ENCODE measurements at places on chromosomes 1 and 21.

DNA sequence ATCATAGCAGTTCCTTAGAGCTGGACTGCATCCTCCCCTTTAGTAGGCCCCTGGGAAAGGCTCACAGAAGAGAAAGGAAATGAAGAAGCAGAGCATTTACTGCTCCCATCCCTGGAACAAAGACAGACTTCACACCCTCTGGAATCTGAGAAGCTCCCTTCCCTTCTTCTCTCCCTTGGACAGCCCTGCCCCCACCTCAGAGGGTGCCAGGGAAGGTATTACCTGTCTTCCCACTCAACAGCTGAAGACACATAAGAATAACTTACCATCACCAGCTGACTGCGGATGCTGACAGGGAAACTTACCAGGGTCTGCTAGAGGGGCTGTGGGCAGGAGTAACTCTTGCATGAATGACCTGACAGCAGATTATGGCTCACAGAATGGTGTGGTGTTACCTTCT, 14.1 kb upstream of the FAAH start:
- DNase-seq = no peak

GRCh38 chr1:112520166-112520565, 11.4 kb downstream of the WNT2B start:
- DNase-seq = no peak

- no peak for DNase-seq
Observed at GRCh38 chr1:9341301-9341845, 48.7 kb downstream of the SPSB1 start.

- no peak for DNase-seq
Observed at GRCh38 chr1:206951318-206952100, 5.2 kb upstream of the PIGR start.

GRCh38 chr1:110136911-110137310, 13.4 kb upstream of the SLC6A17 start:
- DNase-seq = no peak
